ENCODE measurements at places on chromosomes 7 and 10.

GRCh38 chr10:102617041-102617440, 27.2 kb upstream of the TRIM8 start:
- no peak overlapping the region for H3K27ac ChIP-seq
- no peak for DNase-seq
- H3K4me1 ChIP-seq = no peaks in the 10 kb centered on the region
- peaks cover 6% of the 10 kb centered on the region for H3K36me3 ChIP-seq
- no peaks in the 10 kb centered on the region for H3K27me3 ChIP-seq
- no peak overlapping the region for H3K4me3 ChIP-seq

DNA sequence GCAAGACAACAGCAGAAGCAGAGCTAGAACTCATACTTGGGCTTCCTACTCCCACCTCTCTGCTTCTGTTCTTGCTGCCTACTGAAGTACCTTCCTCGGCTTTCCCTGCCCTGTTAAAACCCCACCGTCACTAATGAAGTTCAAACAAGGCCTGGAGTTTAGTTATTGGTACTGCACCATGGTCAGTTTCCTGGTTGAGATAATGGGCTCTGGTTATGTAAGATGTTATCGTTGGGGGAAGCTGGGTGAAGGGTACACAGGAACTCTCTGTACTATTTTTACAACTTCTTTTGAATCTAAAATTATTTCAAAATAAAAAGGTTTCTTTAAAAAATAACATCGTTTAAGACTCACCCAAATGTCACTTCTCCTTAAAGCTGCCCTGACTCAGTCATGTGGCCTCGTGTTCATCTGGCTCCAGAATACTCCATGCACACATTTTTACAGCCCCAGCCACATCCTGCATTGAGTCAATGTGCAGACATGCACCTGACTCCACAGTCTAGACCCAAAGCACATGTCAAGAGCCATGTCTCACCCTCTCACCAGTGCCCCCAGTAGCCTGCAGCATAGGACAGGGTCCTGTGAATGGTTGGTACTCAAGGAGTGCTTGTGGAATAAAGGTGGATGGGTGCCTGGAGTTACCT, 36.9 kb upstream of the AQP1 start:
- H3K4me1 ChIP-seq = peaks cover 4% of the 10 kb centered on the region
- no peak overlapping the region for H3K4me3 ChIP-seq
- H3K27me3 ChIP-seq = no peaks in the 10 kb centered on the region
- H3K27ac ChIP-seq = no peak overlapping the region

DNA sequence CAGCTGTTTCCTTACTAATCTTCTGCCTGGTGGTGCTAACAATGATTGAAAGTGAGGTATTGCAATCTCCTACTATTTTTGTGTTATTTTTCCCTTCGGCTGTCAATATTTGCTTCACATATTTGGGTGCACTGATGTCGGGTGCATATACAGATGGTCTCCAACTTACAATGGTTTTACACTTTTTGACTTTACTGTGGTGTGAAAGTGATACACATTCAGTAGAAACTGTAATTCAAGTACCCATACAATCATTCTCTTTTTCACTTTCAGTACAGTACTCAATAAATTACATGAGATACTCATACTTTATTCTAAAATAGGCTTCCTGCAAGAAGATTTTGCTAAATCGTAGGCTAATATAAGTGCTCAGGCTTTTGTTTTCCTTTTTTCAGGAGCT, 73.2 kb downstream of the RNF216 start:
- H3K4me3 ChIP-seq = no peak overlapping the region
- H3K27me3 ChIP-seq = no peaks in the 10 kb centered on the region
- H3K27ac ChIP-seq = no peak overlapping the region
- DNase-seq = no peak

DNA sequence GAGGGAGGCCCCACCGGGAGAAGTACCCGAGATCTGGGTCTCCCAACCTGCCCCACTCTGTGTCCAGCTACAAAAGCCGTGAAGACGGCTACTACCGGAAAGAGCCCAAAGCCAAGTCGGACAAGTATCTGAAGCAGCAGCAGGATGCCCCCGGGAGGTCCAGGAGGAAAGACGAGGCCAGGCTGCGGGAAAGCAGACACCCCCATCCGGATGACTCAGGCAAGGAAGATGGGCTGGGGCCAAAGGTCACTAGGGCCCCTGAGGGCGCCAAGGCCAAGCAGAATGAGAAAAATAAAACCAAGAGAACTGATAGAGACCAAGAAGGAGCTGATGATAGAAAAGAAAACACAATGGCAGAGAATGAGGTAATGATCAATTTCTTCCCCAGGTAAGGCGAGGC, 59.1 kb upstream of the PDCD4 start:
- no peak for DNase-seq
- no peaks in the 10 kb centered on the region for H3K27me3 ChIP-seq
- H3K4me1 ChIP-seq = no peaks in the 10 kb centered on the region
- no peak overlapping the region for H3K27ac ChIP-seq
- peaks cover 8% of the 10 kb centered on the region for H3K36me3 ChIP-seq
- H3K4me3 ChIP-seq = no peak overlapping the region

DNA sequence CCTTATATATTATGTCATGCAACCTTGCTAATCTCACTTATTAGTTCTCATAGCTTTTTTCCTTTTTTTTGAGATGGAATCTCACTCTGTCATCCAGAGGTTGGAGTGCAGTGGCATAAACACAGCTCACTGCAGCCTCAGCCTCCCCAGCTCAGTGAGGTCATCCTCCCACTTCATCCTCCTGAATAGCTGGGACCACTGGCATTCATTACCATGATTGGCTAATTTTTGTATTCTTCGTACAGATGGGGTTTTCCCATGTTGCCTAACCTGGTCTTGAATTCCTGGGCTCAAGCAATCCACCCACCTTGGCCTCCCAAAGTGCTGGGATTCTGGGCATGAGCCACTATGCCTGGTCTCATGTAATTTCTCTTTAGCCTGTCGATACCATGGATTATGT, 89.1 kb upstream of the TRIM24 start:
- H3K4me1 ChIP-seq = no peaks in the 10 kb centered on the region
- DNase-seq = no peak
- no peak overlapping the region for H3K4me3 ChIP-seq
- H3K27me3 ChIP-seq = no peaks in the 10 kb centered on the region
- no peaks in the 10 kb centered on the region for H3K36me3 ChIP-seq
- no peak overlapping the region for H3K27ac ChIP-seq

- no peak overlapping the region for H3K4me3 ChIP-seq
- H3K27me3 ChIP-seq = no peaks in the 10 kb centered on the region
- H3K27ac ChIP-seq = no peak overlapping the region
- no peak for DNase-seq
Measured at GRCh38 chr10:116985611-116986010, 19.4 kb downstream of the SHTN1 start.

GRCh38 chr10:95544783-95545500, 16.2 kb downstream of the SORBS1 start:
- peak; percentile 31 for DNase-seq
- peak overlapping the region; percentile 44 for H3K27ac ChIP-seq
- no peaks in the 10 kb centered on the region for H3K27me3 ChIP-seq
- H3K4me3 ChIP-seq = no peak overlapping the region

DNA sequence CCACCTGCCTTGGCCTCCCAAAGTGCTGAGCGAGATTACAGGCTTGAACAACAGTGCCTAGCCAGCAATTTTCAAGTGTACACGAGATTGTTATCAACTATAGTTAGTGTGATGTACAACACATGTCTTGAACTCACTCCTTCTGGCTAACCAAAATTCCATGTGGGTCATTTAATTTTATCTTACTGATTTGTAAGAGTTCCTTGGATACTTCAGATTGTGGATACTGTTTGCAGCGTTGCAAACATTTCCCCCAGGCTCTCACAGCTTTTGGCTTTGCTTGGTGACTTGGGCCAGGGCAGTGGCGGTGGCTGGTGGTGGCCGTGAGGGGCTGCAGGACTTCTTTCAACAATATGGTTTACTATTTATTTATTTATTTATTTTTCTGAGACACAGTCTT, 8.5 kb upstream of the TMEM270 start:
- no peaks in the 10 kb centered on the region for H3K36me3 ChIP-seq
- H3K27ac ChIP-seq = no peak overlapping the region
- no peak overlapping the region for H3K4me3 ChIP-seq
- peaks cover 32% of the 10 kb centered on the region for H3K4me1 ChIP-seq

DNA sequence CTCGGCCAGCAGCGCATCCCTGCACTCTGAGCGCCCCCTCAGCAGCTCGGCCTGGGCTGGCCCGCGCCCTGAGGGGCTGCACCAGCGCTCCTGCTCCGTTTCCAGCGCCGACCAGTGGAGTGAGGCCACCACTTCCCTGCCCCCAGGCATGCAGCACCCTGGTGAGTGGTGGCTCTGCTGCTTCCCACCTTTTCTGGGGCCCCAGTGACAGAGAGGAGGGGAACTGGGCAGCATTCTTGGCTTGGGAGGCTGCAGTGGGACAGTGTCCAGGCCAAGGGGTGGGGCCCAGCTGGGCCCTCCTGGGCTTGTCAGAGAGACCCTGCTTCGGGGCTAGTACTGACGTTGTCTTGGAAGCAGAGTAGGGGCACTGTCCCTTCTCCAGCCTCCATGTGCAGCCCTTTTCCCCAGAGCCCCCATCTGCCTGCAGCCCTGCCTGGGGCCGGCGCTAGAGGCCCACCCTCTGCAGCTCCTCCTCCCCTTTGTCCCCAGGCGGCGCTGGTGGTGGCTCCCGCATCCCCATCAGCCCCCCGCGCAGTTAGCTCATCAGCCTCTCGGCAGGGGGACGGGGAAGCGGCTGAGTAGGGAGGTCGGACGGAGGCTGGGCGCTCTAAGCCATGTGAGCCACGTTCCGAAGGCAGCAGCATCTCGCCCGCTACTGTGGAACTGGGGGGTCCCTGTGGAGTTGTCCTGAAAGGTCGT, 29.2 kb downstream of the GBX1 start:
- DNase-seq = no peak
- no peak overlapping the region for H3K4me3 ChIP-seq
- H3K27ac ChIP-seq = no peak overlapping the region
- H3K27me3 ChIP-seq = no peaks in the 10 kb centered on the region
- H3K4me1 ChIP-seq = no peaks in the 10 kb centered on the region

Measured in K562 (cell line).